Stimulated activated CD4-positive, alpha-beta T cell treated with anti-CD3 and anti-CD28 coated beads, Interleukin-4, amount 100 ng/mL, for 4 hours (primary cell): ENCODE measurements at places on chromosomes 7 and 10.

DNA sequence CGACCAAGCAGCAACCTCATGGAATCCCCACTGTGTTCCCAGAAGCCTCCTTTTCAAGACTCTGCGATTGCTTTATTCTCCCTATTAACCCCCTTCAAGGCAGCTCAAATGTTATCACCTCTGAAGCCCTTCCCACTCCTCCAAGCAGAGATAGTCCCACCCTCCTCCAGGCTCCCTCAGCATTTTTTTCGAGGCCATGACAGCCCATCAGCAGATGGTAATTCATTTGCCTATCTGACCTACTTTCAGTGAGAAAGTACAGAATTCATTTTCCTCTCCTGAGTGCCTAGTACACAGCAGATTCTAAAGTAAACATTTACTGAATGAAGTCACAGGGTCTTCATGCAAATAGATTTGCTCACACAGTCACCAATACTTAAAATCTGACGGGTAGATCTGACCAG lies 47.8 kb downstream of the HERPUD2 start:
- no peak for DNase-seq

- no peak for DNase-seq
Measured at GRCh38 chr7:82672078-82672477, 228.5 kb upstream of the CACNA2D1 start.

GRCh38 chr7:20284771-20285143 lies 45.9 kb upstream of the ITGB8 start:
- no peak for DNase-seq

DNA sequence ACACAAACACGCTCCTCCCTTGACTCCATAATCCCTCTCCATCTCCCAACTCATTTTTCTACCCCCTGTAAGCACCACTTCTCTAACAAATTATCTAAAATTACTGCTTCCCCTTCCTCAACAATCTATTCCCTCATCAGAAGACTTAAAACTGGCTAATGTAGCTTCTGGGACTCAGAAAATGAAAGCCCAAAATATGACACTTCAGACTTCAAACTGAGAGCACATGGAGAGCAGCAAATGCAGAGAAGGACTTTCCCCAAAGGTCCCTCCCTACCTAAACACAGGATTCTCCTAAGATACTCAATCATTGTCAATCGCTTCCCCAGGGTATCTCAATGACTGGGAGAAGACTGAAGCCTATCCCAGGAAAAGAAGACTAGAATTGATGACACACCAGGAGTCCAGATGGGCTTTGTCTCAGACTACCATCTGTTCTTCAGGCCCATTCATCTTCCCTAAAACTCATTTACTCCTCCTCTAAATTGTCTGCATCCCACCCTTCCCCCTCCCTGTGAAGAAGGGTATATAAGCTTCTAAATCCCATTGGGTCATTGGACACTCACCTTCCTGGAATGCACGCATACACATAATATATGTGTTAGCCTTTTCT lies 39.2 kb downstream of the ST8SIA6 start:
- DNase-seq, result no peak

DNA sequence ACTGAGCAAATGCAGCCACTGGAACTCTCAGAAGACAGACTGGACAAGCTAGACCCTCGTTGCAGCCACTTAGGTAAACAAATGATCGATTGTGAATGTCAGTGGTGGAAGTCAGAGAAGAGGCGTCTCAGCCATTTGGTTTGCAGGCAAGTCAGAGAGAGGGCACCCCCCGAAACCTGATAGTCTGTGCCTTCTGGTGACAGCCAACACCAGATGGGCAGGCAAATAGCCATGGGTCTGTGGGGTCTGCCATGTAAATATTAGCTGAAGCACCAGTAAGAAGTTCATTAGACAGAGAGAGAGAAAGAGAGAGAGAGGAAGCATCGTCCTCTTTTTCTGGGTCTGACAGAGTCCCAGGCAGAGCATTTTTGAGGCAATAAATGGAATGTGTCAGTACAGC lies 5.4 kb downstream of the PPP1R17 start:
- DNase-seq, result no peak

- DNase-seq, result no peak
Measured at GRCh38 chr10:132018446-132018845, 36.7 kb upstream of the BNIP3 start.

GRCh38 chr10:127813290-127813689 lies 76.3 kb downstream of the FOXI2 start:
- DNase-seq, result no peak

DNA sequence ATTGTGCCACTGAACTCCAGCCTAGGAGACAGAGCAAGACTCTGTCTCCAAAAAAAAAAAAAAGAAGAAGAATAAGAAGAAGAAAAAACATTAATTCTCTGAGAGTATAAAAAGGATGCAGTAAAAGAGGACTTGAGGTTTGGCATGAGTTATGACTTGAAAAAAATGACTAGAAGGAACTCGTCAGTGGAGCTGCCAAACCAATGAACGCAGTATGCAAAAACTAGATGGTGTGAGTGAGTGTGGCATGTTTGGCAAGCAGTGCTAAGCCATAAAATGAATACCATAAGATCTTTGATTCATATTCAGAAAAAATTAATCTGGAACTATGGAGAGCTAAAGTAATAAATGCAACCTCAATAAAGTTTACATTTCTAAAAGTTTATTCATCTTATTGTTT lies 68.6 kb upstream of the MEOX2 start:
- no peak for DNase-seq

DNA sequence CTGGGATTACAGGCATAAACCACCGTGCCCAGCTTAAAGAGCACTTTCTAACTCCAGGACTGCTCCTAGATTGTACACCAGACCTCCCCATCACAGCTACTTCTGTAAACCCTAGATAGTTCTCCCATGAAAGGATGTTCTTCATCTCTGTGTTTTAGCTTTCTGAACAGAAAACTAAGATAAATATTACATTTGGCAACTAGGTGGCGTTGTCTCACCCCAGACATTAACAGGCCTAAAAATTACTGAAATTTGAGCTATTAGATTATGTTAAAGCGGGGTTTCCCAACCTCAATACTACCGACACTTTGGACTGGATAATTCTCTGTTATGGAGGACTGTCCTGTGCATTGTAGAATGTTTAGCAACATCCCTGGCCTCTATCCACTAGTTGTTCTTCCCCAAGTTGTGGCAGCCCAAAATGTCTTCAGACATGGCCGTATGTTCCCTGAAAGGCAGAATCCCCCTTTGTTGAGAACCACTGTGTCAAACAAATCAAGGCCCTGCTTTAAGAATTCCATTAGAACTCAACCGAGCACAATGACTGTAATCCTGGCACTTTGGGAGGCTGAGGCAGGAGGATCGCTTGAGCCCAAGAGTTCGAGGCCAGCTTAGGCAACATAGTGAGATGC lies 19.1 kb downstream of the ATOH7 start:
- DNase-seq, result no peak

- no peak for DNase-seq
Measured at GRCh38 chr7:26265065-26265464, 26.6 kb upstream of the SNX10 start.

DNA sequence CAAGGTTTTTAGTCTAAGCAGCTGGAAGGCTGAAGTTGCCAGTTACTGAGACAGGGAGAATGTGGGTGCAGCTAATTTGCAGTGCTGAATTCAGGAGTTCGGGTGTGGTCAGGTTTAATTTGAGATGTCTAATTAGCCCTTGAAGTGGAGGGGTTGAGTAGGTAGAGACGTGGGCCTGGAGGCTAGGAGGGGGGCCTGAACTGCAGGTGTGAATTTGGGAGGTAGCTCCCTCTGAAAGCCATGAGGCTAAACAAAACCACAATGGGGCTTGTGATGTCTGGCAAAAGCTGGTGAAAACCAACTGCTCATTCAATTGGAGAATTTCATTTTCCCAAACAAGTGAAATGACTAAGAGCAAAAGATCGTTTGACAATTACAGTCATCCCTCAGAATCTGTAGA lies 246.0 kb upstream of the NFE2L3 start:
- DNase-seq, result no peak

- no peak for DNase-seq
Measured at GRCh38 chr10:32959006-32959920, 1.2 kb upstream of the ITGB1 start.

DNA sequence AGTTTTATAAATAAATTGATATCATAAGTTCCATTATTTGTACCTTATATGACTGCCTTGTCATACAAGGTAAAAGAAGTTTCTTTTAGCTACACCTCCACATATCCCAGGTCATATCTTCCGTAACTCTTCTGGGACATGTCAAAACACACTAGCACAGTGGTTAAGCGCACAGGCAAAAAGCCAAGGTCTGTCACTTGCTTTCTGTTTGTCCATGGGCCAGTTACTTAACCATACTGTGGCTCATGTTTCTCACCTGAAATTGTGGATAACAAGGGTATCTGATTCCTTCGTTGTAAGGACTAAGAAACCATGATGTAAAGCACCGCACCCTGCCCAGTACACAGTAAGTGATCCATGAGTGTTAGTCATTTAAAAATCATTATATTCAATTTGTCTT lies 56.2 kb downstream of the SEMA3D start:
- no peak for DNase-seq

DNA sequence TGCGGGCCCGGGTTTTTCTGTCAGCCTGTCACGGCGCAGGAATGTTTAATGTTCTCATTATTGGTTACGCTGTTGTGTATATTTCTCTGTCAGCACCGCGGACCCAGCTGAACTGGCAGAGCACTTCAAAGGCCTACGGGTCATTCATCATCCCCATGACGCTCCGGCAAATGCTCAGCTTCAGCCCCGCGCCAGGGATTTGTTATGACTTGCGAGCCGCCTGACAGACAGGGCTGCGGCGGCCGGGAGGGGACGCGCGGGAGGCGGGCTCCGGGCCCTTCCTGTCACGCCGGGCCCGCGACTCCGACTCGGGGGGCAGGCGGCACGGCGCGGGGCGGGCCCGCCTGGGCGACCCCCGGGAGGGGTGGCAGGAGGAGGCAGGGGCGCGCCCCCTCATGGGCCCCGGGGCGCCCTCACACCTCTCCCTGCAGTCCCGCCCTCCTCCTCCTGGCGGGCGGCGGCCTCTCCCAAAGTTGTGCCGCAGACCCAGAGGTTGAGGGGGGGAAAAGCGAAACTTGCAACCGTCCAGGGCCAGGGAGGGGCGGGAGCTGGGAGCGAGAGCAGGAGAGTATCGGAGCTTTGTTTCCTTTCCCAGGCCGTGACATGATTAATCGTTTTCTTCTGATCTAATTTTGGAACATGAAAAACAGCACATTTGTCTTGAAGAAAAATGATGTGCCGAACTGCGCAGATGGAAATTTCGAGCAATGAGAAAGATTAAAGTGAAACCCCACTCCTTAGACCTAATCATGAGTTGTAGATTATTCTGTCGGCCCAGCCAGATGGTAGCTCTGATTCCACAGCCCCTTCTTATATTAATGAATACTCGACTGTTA lies 59.3 kb upstream of the COMTD1 start:
- peak; percentile 54 for DNase-seq

DNA sequence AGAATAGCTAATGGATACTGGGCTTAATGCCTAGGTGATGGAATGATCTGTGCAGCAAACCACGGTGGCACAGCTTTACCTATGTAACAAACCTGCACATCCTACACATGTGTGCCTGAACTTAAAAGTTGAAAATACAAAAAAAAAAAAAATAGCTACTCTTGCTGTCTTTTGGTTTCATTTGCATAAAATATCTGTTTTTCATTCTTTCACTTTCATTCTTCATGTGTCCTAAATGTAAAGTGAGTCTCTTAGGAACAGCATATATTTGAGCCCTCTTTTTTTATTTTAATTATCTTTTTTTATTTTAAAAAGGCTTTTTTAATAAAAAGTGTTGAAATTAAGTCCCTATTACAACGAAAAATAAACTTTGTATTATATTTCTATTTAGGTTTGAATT lies 836.1 kb upstream of the KCND2 start:
- DNase-seq, result no peak
